NCI-H1417 treated with DMSO at 0.1 percent for 48 hours (cell line): ENCODE measurements at places on chromosomes 12 and 14.
A peak's percentile ranks its signal among the peaks of the same experiment; 100 is the strongest.

DNA sequence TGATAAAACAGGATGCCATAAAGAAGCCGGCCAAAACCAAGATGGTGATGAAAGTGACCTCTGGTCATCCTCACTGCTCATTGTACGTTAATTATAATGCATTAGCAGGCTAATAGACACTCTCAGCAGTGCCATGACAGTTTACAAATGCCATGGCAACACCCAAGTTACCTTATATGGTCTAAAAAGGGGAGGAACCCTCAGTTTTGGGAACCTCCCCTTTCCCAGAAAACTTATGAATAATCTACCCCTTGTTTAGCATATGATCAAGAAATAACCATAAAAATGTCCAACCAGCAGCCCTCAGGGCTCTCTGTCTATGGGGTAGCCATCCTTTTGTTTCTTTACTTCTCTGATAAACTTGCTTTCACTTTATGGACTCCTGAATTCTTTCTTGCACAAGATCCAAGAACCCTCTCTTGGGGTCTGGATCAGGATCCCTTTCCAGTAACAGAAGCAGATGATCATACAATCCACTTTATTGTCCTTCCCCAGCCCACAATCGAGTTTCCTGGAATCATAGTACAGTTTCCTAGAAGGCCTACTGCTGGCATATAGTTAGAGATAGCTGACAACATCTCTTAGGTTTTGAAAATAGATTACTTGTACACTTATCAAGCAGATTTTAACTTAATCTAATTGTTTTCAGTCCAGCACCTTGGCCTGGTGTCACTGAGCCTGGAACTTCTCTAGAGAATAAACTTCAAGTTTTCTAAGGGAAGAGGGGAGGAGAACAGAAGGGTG, 266.7 kb upstream of the HMGA2 start:
- DNase-seq = no peak

DNA sequence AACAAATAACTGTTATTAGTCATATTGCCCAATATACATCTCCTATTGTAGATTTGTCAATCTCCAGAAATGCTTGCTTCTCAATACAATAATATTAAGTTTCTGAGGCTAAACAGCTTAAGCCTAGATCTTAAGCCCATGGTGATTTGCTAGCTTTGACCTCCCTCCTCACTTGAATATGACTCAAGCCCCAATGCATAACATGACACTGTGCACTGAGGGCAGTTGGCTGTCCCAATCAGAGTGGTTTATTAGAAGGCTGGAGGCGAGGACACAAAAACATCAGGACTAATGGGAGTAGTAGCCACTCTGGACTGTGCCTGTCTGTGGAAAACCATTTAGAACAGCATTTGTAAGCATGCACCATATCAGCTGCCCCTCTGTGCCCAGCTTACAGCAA, 81.1 kb upstream of the GTF2A1 start:
- DNase-seq = no peak

- no peak for DNase-seq
Observed at GRCh38 chr12:56900583-56900982, 33.6 kb downstream of the SDR9C7 start.

- DNase-seq = no peak
Observed at GRCh38 chr14:75495399-75495798, 26.9 kb upstream of the BATF start.

GRCh38 chr14:26078561-26078960, 519.3 kb downstream of the NOVA1 start:
- no peak for DNase-seq

DNA sequence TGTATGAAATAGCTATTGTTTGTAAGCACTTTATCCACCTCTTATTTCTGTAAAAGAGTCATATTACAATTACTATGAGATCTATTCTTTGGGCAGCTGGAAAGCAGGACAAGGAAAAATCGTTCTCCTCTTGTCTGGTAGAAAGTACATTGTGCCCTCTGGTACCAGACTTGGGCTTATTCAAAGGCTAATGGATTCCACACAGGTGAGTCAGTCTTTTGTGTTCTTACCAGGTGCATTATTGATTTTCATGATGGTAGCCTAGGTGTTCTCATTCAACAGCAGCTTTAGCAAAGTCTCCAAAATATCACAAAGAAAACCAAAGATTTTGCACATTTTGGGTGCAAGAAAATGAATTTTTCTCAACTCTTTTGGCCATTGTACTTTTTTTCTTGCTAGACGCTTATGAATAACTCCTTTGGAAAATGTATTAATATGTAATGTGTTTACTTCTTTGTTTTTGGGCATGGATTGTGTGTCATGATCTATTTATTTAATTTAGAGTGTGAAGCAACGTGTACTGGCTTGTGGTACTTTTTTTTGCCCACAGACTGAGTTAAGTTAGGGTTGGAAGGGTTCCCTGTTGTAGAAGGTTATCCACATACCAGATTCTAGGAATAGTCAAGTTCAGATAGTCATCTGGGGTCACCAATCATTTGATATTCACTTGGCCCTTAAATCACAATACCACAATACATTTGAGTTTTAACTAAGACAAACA, 26.2 kb downstream of the MNAT1 start:
- no peak for DNase-seq

GRCh38 chr12:17652436-17652835, 437.6 kb downstream of the RERGL start:
- DNase-seq = no peak

GRCh38 chr14:105481886-105482457, 4.7 kb upstream of the CRIP1 start:
- peak; percentile 84 for DNase-seq

DNA sequence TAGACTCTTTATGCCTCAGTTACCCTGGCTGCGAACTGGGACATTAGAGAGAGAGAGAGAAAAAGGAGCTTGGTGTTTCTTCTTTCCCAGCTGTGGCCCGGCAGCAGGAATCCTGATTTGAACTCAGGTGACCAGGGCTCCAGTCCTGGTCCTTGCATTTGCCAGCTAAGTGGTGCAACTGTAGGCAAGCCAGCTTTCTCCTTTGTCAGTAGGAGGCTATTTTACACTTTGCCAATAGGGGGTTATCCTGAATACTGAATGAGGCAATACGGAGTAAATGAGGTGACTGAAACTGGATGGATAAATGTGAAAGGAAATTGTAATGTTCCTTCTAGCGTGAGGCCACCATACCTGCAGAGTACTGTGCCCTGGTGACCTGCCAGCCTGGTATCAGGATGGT, 27.8 kb downstream of the KCNA5 start:
- DNase-seq = no peak

GRCh38 chr12:102948941-102949352, 8.5 kb upstream of the ASCL1 start:
- DNase-seq = peak; percentile 55
